ENCODE measurements at places on chromosomes 3 and 15. TPM values are rescaled to one million over a fixed set of nuclear protein-coding genes. Genes with fewer than 3 reads are reported as not detected.
A peak's percentile ranks its signal among the peaks of the same experiment; 100 is the strongest.

MINDY4B gene
- not detected for total RNA-seq

TEX55 gene
- not detected for total RNA-seq

MESP1 gene
- total RNA-seq: not detected

STRA6 gene
- total RNA-seq: not detected

CLRN1 gene
- total RNA-seq: not detected

HEG1 gene
- 57.9 TPM for total RNA-seq

PLCL2 gene
- 2.5 TPM for total RNA-seq

SRP14 gene
- total RNA-seq: 427 TPM

PARP6 gene
- total RNA-seq: 82.0 TPM

COL6A5 gene
- not detected for total RNA-seq

- no peak overlapping the region for H3K4me3 ChIP-seq
- H3K36me3 ChIP-seq: 0 out of 2 replicates have a peak, but pooled peaks cover 11% of the 10 kb centered on the region
- H3K27me3 ChIP-seq: no peaks in the 10 kb centered on the region
- no peak overlapping the region for H3K27ac ChIP-seq
- no peak for DNase-seq
- no peaks in the 10 kb centered on the region for H3K4me1 ChIP-seq
Observed at GRCh38 chr3:120726791-120727190, 15.5 kb downstream of the RABL3 start.

- H3K4me1 ChIP-seq: peaks cover 13% of the 10 kb centered on the region
- no peak overlapping the region for H3K4me3 ChIP-seq
- peaks cover 4% of the 10 kb centered on the region for H3K36me3 ChIP-seq
- no peaks in the 10 kb centered on the region for H3K27me3 ChIP-seq
- DNase-seq: no peak
Observed at GRCh38 chr3:183313351-183313750, 60.3 kb downstream of the B3GNT5 start.

DNA sequence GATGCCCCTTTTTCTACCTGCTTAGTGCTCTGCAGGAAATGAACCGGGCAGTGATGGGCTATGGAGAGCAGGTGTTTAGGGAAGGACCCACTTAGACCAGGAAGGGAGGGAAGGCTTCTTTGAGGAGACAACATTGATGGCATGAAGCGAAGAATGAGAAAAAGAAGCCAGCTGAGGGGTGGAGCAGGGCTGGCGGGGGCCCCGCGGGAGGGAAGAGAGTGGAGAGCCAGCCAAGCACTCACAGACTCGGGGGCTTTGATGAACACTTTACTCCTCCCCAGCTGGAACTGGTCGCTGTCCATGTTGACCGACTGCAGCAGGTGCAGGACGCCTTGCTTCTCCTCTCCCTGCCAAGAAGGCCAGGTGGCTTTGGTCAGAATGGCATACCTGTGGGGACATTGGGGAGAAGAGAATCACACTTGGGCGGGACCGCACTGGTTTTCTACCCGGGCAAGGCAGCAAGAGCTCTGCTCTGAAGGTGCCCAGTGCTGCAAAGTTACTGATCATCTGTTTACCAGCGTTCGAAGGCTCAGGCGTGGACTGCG, 28.4 kb upstream of the LDHAL6B start:
- H3K4me1 ChIP-seq: peaks cover 7% of the 10 kb centered on the region
- no peak for DNase-seq
- H3K4me3 ChIP-seq: no peak overlapping the region
- no peaks in the 10 kb centered on the region for H3K27me3 ChIP-seq

DNA sequence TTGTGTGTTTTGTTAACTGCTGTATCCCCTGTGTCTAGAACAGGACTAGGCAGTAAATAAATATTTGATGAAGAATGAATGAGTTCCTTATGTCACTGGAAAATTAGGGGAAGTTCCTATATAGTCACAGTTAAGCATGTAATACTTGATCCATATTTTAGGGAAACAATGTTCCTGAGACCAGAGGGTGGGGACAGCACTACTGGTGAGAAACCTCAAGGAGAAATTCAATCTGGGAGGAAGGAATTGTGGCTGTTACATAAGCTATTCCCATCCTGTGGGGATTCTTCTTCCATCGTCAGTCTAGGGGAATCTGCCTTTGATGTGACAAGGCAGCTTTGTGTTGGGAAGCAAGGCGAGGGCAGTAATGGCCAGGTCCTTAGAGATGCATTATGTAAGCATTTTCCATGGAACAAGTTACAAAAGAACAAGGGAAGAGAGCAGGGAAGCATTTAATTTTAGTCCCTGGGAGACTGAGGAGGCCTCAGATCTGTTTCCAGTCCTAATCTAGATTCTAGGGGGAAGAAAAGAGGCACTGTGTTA, 219.3 kb upstream of the TTC14 start:
- no peak overlapping the region for H3K27ac ChIP-seq
- H3K27me3 ChIP-seq: no peaks in the 10 kb centered on the region
- H3K4me1 ChIP-seq: peaks cover 7% of the 10 kb centered on the region
- no peak overlapping the region for H3K4me3 ChIP-seq
- no peaks in the 10 kb centered on the region for H3K36me3 ChIP-seq

- no peak overlapping the region for H3K4me3 ChIP-seq
- no peak overlapping the region for H3K27ac ChIP-seq
- no peaks in the 10 kb centered on the region for H3K36me3 ChIP-seq
- DNase-seq: no peak
Observed at GRCh38 chr15:62853114-62853840, 189.3 kb upstream of the TPM1 start.

DNA sequence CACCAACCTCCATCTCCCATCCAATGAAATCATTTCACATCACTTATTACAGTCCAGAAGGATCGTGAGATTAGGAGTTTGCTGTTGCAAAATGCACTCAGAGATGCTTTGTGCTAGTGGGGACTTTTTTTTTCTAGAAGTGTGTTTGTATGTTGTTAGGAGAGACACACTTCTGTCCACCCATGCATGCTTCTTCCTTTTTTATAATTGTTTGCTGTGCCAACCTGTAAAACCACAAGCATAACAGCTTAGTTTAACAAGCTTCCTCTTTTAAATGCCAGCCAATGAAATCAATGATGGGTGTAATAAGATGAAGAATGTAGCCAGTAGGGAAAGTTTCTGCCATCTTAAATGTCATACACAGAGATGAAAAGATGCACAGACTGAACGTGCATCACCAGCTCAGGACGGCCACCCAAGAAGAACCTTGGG, 305.6 kb upstream of the STT3B start:
- H3K27me3 ChIP-seq: no peaks in the 10 kb centered on the region
- no peaks in the 10 kb centered on the region for H3K36me3 ChIP-seq
- H3K4me1 ChIP-seq: no peaks in the 10 kb centered on the region
- peak; percentile 60 for DNase-seq
- H3K27ac ChIP-seq: no peak overlapping the region

GRCh38 chr3:3170998-3171397, 8.5 kb downstream of the CRBN start:
- H3K4me3 ChIP-seq: no peak overlapping the region
- no peaks in the 10 kb centered on the region for H3K4me1 ChIP-seq
- H3K27ac ChIP-seq: no peak overlapping the region

DNA sequence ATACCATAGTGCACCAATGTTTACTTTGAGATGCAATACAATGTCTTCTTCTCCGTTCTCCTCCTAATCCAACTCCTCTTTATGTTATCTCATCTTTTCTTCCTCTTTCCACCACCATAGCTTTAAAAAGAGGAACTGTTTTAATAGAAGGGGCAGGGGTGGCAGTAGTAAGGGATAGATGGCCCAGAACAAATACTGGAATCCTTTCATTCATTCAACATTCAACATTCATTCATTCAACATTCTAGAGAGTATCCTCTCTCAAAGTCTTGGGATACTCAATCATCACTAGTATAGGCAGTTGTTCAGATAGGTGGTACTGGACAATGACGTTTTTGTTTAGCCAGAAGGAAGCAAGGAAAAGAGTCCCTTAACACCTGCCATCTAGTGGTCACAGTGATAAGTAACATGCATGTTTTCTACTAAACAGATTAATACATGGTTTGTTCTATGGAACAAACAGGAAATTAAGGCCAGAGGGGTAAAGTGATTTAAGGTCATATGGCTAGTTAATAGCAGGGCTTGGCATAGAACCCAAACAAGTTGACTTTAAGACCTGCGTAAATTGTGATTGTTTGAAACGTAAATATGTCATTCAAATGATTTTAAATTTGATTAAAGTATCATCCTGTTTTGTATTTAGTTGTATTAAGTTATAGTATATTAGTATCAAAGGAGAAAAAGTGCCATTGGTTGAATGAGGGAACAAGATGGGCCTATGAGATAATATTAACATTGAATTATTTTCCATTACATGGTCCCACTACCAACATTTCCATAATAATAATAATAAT, 26.9 kb upstream of the EHHADH start:
- no peaks in the 10 kb centered on the region for H3K36me3 ChIP-seq
- DNase-seq: peak; percentile 77
- no peaks in the 10 kb centered on the region for H3K27me3 ChIP-seq
- no peak overlapping the region for H3K4me3 ChIP-seq
- H3K4me1 ChIP-seq: peaks cover 4% of the 10 kb centered on the region

GRCh38 chr15:98440917-98441316, 207.4 kb upstream of the IGF1R start:
- no peaks in the 10 kb centered on the region for H3K36me3 ChIP-seq
- no peak overlapping the region for H3K27ac ChIP-seq
- H3K4me1 ChIP-seq: peaks cover 6% of the 10 kb centered on the region

GRCh38 chr3:172074586-172074985, 35.2 kb downstream of the FNDC3B start:
- no peak overlapping the region for H3K4me3 ChIP-seq
- no peak overlapping the region for H3K27ac ChIP-seq
- no peaks in the 10 kb centered on the region for H3K4me1 ChIP-seq
- no peaks in the 10 kb centered on the region for H3K36me3 ChIP-seq
- DNase-seq: no peak
- no peaks in the 10 kb centered on the region for H3K27me3 ChIP-seq

DNA sequence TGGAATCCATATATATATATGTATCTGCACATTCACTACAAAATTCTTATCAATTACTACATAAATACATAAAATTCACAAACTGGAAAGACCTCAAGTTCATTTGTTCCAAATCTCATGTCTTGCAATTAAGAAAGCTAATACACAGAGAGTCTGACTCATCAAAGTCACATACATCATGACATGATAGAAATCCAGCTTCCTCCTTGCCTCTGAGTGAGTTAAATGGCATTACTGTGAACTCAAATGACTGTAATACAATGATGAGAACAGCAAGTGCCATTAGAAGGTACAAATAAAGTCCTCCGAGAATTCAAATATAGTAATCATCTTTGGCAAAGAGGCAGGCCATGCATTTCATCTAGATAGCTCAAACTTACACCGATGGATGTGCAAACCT, 55.1 kb upstream of the AGTR1 start:
- no peaks in the 10 kb centered on the region for H3K36me3 ChIP-seq
- H3K4me3 ChIP-seq: no peak overlapping the region
- H3K27me3 ChIP-seq: no peaks in the 10 kb centered on the region

DNA sequence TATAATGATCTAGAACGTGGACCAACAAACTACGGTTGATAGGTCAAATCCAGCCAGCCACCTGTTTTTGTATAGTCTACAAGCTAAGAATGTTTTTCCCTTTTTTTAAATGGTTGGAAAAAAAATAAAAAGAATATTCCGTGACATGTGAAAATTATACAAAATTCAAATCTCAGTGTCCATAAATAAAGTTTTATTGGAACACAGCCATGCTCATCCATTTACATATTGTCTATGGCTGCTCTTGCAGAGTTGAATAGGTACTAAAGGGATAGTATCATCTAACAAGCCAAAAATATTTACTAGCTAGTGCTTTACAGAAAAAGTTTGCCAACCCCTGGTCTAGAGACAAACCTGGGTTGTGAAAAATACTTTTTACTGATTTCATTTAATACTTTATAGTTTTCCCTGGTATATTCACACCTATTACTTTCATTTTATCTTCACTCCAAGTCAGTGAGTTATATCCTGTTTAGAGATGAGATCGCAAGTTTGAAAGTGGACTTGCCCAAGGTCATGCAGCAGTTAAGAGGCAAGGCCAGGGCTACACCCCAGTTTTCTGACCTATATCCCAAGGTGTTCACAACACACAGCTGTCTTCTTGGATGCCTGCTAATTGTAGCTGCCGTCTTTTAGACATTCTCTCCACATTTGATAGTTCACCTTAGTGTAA, 58.4 kb downstream of the IGF2BP2 start:
- H3K4me3 ChIP-seq: no peak overlapping the region
- no peak overlapping the region for H3K27ac ChIP-seq
- no peaks in the 10 kb centered on the region for H3K36me3 ChIP-seq
- DNase-seq: no peak

GRCh38 chr3:147575391-147575790, 166.2 kb downstream of the ZIC1 start:
- no peaks in the 10 kb centered on the region for H3K4me1 ChIP-seq
- no peaks in the 10 kb centered on the region for H3K36me3 ChIP-seq
- no peak for DNase-seq
- no peak overlapping the region for H3K27ac ChIP-seq
- no peak overlapping the region for H3K4me3 ChIP-seq

GRCh38 chr3:15781131-15781530, 16.6 kb downstream of the ANKRD28 start:
- no peak for DNase-seq
- H3K4me3 ChIP-seq: no peak overlapping the region
- H3K36me3 ChIP-seq: peaks cover 22% of the 10 kb centered on the region
- no peaks in the 10 kb centered on the region for H3K27me3 ChIP-seq

DNA sequence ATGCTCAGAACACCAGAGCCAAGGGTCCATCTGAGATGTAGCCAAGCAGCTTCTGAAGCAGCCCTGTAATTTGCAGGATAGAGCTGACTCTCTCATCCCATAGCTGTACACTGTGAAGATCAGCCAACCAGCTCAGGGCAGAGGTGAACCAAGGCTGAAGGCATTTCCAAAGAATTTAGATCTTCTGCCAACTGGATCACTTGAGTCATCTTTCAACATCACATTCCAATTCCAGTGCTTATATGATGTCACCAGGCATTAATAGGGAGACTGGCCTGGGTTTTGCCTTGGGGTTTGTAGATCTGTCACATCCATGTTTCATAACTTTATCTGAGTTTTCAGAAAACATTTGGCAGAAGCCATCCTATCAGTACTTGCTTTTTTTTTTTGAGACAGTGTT, 98.2 kb downstream of the NR2F2 start:
- H3K4me1 ChIP-seq: no peaks in the 10 kb centered on the region
- no peak overlapping the region for H3K27ac ChIP-seq
- H3K4me3 ChIP-seq: no peak overlapping the region
- H3K36me3 ChIP-seq: no peaks in the 10 kb centered on the region
- H3K27me3 ChIP-seq: no peaks in the 10 kb centered on the region

- H3K27me3 ChIP-seq: no peaks in the 10 kb centered on the region
- H3K4me1 ChIP-seq: no peaks in the 10 kb centered on the region
- no peak for DNase-seq
- H3K4me3 ChIP-seq: no peak overlapping the region
- H3K36me3 ChIP-seq: no peaks in the 10 kb centered on the region
Observed at GRCh38 chr3:59704292-59704691, 654.5 kb upstream of the CFAP20DC start.

DNA sequence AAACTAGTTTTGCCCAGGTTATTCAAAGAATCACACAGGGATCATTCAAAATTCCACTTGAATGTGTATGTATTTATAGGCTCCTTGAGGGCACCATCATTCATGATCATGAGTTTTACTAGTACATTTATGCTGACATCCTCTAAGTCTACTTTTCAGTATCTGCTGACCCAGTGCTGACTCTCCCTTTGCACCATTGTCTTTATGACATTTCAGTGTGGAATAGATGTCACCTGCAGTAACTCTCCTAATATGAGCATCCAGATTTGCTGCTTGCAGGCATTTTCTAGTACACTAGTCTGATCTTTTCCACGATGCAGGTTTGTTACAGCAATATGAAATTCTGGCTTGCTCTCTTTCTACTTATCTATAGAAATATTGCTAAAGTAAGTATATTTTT, 1603.5 kb downstream of the SI start:
- no peaks in the 10 kb centered on the region for H3K4me1 ChIP-seq
- H3K27ac ChIP-seq: no peak overlapping the region
- no peaks in the 10 kb centered on the region for H3K27me3 ChIP-seq
- DNase-seq: no peak
- no peaks in the 10 kb centered on the region for H3K36me3 ChIP-seq

Measured in Karpas-422 (cell line).